Left lobe of liver (tissue), 2 donors: ENCODE measurements at places on chromosomes 13 and 19.
A peak's percentile ranks its signal among the peaks of the same experiment; 100 is the strongest.

DNA sequence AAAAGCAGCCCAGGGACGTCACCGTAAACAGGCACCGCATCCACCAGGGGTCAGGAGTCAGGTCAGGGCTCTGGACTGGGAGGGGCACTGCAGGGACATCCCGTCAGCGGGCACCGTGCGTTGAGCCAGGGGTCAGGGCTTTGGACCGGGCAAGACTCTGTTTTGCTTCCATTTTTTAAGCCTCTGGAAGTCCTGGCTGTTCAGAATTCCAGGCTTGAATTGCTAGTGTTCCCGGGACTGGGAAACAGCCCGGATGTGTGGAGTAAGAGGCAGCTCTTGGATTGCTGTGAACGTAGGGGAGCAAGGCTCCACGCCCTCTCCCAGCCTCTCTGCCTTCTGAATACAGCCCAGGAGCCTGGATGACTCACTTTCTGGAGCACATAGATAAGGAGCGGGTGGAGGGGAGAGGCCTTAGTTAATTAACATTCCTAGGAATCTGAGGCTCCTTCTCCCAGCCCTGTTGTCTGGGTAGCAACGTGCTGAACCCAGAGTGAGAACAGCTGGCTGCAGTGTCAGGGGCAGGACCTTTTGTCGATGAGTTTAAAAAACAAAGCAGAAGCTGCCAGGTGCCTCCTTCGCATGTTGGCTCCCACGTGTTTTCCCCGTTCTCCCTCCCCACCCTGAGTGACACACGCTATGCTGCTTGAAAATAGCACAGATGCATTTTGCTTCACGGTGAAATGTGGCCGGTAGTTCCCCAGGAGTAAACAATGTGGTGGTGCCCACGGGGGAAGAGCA lies 21.9 kb downstream of the ATP11A start:
- peak; percentile 70 for DNase-seq

- DNase-seq, result no peak
Measured at GRCh38 chr19:1780272-1780958, 27.1 kb downstream of the ONECUT3 start.

DNA sequence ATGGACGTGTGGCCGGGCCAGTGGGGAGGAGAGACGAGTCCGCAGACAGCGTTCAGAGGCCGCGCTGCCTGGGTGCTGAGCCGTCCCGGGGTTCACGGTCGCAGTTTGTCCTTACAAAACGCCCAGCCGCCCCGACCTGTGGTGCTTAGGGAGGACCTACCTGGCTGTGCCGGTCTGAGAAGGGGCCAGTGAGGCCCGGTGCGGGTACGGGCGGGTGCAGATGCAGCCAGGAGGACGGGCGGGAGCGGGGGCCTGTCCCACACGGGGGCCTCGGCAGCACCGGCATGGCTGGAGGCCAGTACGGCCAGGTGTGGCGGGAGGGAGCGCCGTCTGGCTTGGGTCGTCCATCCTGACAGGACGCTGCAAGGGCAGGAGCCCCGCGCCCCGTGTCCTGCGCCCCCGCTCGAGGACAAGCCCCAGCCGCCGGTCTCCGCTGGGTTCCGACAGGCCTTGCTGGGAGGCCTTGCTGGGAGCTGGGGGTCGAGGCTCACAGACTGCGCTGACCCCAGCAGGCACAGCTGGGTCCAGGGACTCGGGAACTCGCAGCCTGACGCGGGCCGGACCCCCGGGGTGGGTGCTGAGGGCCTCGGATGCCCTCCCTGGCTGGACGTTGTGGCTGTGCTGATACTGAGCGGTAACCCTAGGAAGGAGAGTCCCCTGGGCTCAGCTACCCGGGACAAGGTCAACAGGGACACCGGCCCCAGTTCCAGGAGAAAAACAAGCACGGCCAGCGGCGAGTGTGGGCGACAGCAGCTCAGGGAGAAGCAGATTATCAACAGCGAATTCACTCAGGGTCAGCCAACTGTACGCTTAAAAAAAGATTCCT lies 5.3 kb upstream of the PROZ start:
- DNase-seq, result peak; percentile 76

GRCh38 chr13:39284801-39285388 lies 246.6 kb downstream of the NHLRC3 start:
- DNase-seq, result no peak

DNA sequence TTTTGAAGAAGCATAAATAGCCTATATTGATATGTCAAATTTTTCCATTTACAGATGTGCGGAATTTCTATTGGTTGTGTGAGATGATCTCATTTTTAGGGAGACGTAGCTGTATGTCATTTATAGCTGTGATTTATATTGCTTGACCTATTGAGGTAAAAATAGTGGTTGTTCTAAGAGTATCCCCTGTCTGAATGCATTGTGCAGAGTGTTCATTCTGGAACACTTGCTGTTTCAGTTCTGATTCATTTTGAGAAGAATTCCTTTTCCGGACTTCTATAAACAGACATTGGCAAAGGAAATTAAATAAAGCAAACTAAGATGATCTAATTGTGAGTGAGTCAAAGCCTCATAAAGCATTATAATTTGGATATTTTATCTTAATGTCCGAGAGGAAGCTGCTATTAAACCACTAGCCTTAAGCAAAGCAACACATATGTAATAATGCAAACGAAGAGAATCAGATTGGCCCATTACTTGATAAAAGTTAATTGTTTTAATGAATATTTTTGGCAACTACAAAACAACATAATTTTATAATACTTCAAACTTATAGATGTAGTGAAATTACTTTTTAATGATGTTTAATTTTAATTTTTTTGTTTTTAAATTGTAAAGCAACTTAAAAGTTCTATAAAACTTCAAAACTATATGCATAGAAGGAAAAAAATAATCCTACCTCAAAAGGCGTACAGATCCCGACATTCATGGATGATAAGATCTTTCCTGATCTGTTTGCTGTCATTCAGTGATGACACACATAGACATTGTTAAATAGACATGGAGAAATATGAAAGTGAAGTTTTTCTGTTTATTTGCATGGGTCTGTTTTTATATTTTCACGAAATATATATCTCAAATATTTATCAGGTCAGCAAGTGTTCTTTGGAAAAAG lies 942.6 kb upstream of the SLC10A2 start:
- DNase-seq, result no peak

DNA sequence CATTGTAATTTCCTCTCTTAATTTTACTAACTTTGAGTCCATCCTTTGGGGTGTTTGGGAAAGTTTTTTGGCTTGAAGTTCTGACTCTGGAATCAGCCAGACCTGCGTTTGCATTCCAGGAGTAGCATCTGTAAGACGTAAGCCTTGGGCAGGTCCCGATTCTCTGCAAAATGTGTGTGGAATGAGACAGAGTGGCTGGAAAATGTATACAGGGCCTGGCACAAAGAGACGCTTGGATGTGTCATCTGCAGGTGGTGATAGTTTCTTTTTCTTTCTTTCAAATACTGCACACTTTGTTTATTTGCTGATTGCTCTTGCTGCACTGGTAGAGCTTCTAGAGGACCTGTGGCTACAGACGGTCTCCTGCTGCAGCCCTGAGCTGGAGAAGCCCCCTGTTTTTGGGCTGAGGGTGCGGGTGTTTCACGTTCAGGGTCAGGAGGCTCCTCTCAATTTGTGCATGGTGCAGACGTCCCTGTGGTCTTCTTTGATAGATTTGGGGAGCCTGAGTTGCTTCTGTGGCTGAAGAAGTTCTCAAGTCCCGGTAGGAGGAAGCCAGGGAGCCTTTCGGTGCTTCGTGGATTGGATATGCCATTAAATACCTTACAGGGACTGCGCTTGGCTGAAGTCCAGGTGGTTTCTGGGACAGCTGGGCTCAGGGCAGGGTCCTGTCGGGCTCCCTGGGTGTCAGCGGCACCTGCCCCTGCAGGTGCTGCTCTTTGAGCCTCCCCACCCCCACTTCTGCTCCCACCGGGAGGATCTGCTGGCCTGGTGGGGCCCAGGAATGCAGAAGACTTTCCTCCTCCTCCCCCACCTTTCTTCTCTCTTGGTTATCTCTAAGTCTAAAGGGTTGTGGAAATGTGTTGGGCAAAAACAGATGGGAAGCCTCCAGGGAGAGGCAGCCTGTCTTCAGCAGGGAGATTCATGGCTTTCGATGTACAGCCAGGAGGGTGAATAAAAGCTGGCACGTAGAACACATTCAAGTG lies 44.0 kb upstream of the GAS6 start:
- no peak for DNase-seq

DNA sequence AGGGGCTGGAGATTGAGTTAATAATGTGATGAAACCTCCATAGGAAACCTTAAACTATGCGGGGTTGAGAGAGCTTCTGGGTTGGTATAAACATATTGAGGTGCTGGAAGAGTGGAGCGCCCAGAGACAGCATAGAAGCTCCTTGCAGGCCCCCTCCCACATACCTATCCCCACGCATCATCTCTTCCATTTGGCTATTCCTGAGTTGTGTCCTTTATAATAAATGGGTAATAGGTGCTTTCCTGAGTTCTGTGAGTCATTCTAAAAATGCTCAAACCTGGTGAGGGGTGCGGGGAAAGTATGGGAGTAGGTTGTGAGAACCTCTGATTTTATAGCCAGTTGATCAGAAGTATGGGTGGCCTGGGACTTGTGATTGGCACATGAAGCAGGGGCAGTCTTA lies 14.6 kb downstream of the CCDC122 start:
- no peak for DNase-seq

- no peak for DNase-seq
Measured at GRCh38 chr13:39688699-39689405, 33.4 kb downstream of the COG6 start.
